ENCODE measurements at places on chromosomes 7 and 10. TPM values are rescaled to one million over a fixed set of nuclear protein-coding genes. Genes with fewer than 3 reads are reported as not detected.
A peak's percentile ranks its signal among the peaks of the same experiment; 100 is the strongest.

The CD36 gene
- 561 TPM for total RNA-seq

The ADAM22 gene
- 2.4 TPM for total RNA-seq

The SLC26A4 gene
- 0.65 TPM for total RNA-seq

The NPC1L1 gene
- total RNA-seq, result not detected

The CRHR2 gene
- total RNA-seq, result not detected

The FRMPD2 gene
- not detected for total RNA-seq

The MYL10 gene
- total RNA-seq, result not detected

GRCh38 chr10:14172336-14172950 lies 158.3 kb downstream of the FRMD4A start:
- no peak for DNase-seq

- no peak for DNase-seq
Measured at GRCh38 chr7:22952306-22953015, 61.5 kb downstream of the HYCC1 start.

GRCh38 chr7:116554436-116554835 lies 29.6 kb downstream of the CAV1 start:
- peak; percentile 57 for DNase-seq

GRCh38 chr7:101828301-101829020 lies 11.0 kb downstream of the CUX1 start:
- DNase-seq, result no peak

GRCh38 chr10:79468015-79468560 lies 22.7 kb upstream of the ZCCHC24 start:
- DNase-seq, result no peak

DNA sequence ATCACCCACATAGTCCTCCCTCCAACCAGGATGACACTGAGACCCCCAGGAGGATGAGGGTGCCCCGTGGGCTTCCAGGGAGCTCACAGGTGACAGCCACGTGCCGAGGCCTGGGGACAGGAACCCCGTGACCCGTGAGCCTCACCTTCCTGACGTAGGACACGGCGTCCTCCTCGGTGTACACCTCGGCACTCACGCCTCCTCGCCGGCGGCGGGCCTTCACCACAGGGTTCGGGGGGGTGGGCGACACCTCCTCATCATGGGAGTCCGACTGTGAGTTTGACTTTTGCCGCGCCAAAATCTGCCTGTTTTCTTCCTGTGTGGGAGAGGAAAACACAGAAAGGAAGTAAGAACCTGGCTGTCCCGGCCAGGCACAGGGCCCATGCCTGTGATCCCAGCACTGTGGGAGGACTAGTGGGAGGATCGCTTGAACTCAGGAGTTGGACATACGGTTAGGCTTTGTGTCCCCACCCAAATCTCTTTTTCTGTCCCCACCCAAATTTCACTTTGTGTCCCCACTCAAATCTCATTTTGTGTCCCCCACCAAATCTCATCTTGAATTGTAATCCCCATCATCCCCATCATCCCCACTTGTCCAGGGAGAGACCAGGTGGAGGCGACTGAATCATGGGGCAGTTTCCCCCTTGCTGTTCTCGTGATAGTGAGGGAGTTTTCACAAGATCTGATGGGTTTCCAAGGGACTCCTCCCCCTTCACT lies 45.9 kb upstream of the DNAAF5 start:
- no peak for DNase-seq

- peak; percentile 16 for DNase-seq
Measured at GRCh38 chr7:141754939-141755338, 9.0 kb upstream of the TAS2R3 start.

- DNase-seq, result peak; percentile 69
Measured at GRCh38 chr10:3372281-3372680, 199.7 kb upstream of the PITRM1 start.

- DNase-seq, result no peak
Measured at GRCh38 chr10:76624470-76624869, 1013.1 kb downstream of the KCNMA1 start.

GRCh38 chr7:28980451-28981160 lies 22.5 kb upstream of the TRIL start:
- peak; percentile 47 for DNase-seq

DNA sequence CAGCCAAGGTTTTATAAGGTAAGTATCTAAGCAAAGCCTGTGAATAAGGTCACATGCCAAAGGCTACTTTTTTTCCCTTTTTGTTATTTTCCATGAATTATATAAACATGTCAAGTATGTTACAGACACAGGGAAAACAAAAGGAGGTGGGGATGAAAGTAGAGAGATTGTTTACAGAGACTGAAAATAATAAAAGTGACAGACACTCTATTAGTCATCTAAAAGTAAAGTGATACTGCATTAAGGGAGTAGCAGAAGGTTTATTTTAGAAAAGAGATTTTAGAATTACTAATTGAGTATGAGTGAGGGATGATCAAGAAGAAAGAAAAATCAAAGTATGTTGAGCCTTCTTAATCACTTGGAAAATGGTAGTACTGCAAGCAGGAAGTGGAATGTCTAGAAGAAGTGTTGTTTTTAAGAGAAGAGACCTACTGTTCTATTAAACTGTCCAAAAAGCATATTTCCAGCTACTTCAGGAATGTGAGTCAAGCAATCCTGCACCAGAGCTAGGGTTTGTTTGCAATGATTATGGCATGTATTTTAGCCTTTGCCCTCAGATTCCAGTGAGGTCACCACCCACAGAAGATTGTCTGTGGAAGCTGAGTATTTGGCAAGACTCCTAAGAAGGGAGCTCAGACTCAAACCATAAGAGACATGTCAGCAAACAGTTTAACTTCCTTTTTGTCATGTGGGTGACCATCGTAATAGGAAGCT lies 177.9 kb upstream of the PLXDC2 start:
- peak; percentile 77 for DNase-seq

- DNase-seq, result no peak
Measured at GRCh38 chr7:34354011-34354410, 304.0 kb upstream of the NPSR1 start.

DNA sequence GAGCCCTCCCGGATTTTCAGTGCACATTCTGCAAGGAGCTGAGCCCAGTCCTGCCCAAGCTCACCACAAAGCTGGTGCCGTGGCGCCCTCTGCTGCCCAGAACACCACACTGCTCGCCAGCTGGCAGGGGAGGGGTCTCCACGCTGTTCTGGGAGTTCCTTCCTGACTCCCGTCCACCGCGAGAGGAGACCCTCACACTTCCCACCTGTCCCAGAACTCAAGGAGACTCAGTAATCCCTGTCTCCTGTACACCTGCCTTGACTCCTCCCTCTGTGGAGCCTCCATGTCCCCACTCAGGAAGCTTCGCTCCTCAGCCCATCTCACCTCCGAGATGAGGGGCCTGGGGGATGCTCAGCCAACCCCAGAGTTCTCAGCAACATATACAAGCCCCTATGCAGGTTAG lies 11.3 kb downstream of the C10orf105 start:
- DNase-seq, result peak; percentile 40

GRCh38 chr10:72251635-72252034 lies 22.1 kb upstream of the DDIT4 start:
- no peak for DNase-seq

DNA sequence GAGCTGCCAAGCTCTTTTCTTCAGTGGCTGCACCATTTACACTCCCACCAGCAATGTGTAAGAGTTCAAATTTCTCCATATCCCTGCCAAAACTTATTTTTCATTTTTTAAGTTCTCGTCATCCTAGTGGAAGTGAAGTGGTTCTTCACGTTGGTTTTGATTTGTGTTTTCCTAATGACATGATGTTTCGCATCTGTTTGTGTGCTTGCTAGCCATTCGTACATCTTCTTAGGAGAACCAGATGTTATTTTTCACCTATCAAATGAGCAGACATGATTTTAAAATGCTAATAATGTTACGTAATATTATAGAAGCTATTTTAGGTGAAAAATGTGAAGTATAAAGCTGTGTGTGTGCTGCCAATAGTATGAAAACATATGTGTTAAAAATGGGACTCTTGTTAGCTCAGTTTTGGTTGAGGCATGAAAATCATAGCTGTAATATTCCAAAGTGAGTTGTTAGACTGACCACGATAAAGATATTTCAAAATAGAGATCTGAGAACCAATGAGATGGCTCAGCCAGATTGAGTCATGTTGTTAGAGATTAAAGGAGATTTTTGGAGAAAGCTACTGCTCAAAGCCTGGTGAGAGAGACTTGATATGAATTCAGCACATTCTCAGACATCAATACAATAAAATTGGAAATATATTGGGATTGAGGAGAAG lies 25.9 kb upstream of the GALNT11 start:
- peak; percentile 63 for DNase-seq
